CD8-positive, alpha-beta T cell (primary cell): ENCODE measurements at places on chromosomes 16 and 17.

DNA sequence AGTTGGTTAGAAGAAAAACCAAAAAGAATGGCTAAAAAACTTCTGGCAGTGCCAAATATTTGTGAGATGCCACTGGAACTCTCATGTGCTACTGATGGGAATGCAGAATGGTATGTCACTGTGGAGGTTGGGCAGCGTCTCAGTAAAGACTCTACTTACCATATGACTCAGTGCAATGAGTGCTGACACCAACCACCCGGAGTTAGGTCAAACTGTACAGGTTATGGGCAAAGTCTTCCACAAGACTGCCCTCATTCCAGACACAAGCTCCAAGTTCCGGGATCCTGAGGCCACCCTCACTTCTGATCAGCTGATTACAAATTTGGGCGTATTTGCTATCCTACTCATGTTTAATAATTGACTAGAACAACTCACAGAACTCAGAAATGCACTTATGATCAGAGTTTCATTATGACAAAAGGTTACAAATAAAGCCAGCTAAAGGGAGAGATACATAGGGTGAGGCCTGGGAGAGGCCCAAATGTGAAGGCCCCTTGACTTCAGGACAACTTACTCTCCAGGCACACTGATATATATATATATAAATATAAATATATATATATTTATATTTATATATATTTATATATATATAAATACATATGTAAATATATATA lies 114.9 kb downstream of the TRIM37 start:
- no peak for DNase-seq

GRCh38 chr17:40486522-40487370 lies 14.7 kb downstream of the TNS4 start:
- DNase-seq = no peak

GRCh38 chr16:35177851-35178250 lies 1718.4 kb downstream of the TP53TG3F start:
- DNase-seq = no peak

DNA sequence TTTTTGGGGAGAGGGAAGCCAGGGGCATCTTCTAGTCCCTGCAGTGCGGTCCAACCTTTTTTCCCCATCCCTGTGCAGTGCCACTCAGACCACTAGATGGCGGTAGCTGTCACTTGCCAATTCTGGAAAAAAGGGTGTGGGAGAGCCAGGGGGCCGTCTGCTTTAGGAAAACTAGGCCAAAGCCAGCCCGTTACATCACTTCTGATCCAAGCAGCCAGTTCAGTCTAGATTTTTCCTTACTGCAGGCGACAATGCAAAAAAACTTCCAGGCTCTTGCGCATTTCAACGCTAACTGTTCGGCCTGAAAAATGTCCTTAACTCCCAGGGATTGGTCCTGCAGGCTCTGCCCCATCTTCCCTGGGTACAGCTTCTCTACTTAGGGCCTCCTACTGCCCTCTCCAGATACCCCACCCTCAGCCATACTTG lies 69.2 kb upstream of the CES5A start:
- peak; percentile 39 for DNase-seq

DNA sequence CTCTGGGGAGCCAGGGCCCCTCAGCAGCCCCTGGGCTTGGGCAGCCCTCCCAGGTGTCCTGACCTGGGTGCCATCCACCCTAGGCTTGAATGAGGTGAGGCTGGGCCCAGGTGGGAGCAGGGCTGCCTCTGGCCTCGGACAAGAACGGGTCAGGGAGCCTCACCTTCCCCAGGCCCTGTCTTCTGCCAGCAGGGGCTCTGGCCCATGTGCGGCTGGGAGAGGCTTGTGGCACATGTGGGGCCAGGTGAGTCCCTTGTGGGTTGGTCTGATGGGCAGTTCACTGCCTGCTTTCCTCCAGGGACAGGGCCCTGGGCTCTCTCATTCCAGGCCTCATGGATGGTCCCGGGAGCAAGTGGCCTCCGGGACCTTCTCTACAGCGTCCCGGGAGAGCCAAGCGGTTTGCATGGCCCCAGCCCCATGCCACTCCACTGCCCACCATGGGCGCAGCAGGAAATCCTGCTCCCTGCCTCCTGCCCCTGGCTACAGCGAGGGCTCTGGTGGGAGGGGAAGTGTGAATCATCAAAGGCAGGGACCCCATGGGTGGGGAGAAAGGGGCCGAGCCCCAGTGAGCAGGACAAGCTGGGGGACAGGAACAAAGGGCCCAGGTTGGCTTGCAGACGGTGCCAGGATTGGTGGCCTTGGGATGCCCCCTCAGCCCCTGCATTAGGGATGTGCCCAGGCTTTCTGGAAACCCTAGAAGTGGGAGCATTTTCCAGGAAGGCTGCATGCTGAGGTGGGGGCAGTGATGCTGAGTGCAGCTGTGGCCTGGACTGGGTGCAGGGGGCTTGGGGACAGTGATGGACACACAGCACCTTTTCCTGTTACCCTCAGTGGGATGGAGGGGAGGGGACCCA lies 12.2 kb downstream of the VASN start:
- no peak for DNase-seq

DNA sequence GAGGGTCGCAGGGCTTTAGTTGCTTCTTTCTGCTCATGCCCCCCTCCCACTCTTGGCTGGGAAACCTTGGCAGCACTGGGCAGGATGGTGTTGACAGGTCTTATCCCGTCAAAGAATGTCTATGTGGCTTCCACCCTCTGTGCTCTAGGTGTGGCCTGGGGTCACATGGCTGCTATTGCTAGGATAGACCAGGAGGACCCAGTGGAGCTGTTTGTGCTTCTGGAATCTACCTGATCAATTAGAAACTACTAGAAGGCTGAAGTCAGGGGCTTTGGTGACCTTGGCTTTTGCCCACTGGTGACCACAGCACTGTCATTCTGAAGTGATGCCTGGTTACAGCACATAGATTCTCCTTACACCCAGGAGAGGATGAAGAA lies 105.8 kb downstream of the CMIP start:
- no peak for DNase-seq

DNA sequence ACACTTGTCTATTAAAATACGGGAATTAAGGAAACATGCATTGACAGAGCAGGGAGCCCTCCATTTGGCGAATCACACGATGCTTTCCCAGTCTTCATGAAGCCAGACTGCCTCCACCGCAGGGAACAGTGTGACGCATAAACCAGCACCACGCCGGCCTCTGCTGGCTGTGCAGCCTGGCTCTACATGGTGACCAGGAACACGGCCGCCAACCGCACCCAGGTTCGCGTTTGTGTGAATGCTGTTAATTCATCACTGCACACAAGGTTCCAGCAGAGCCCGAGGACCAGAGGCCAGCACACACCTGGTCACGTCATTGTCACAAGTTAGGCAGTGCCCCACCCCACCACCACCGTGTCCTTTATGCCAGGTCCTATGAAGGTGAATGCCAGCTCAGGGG lies 26.7 kb downstream of the TMEM204 start:
- DNase-seq = no peak

GRCh38 chr16:3283543-3284447 lies 504 bp downstream of the ZNF263 start:
- DNase-seq = no peak

DNA sequence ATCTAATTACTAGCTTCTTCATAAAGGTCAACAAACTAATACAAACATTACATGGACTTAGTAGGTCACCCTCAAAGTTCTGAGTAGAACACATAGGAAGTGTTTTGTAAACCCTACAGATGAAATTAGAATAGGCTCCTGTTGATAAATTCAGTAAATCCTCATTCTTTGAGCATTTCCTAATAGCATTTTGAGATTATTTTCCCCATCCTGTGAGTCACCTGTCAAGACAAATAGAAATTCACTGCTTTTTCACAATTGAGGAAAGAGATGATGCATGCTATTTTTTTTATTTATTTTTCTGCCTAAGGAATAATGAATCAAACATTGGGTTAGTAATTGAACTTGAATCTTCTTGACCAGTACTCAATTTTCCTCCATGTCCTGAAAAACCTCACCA lies 666.7 kb upstream of the GOT2 start:
- no peak for DNase-seq

DNA sequence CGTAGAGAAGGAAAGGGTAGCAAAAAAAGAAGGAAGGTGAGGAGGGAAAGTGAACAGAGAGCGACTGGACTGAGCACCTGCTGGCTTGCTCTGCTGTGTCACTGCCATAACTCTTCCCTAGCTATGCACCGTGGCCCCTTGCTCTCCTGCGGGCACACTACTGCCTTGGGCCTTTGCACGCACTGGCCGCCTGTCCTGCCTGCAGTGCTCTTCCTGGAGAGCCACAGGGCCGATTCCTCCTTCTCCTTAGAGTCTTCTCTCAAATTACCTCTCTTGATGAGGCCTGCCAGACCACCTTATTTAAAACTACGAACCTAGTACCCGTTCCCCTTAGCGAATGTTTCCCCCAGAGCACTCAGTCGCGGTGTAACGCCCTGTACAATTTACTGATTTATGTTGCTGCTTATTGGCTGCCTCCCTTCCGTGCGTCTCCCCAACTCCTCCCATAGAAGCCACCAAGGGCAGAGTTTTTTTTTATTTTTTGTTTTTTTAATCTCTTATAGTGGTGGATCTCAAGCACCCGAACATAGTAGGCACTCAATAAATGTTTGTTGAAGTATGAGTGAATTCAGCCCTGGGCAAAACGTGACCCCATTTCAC lies 70.3 kb downstream of the RAI1 start:
- peak; percentile 60 for DNase-seq

GRCh38 chr16:80540516-80541305 lies at the start of gene DYNLRB2:
TSS of gene DYNLRB2 (plus strand) at chr16:80540993. CDS start at chr16:80541077, 84 bp downstream.
- DNase-seq = peak; percentile 90

DNA sequence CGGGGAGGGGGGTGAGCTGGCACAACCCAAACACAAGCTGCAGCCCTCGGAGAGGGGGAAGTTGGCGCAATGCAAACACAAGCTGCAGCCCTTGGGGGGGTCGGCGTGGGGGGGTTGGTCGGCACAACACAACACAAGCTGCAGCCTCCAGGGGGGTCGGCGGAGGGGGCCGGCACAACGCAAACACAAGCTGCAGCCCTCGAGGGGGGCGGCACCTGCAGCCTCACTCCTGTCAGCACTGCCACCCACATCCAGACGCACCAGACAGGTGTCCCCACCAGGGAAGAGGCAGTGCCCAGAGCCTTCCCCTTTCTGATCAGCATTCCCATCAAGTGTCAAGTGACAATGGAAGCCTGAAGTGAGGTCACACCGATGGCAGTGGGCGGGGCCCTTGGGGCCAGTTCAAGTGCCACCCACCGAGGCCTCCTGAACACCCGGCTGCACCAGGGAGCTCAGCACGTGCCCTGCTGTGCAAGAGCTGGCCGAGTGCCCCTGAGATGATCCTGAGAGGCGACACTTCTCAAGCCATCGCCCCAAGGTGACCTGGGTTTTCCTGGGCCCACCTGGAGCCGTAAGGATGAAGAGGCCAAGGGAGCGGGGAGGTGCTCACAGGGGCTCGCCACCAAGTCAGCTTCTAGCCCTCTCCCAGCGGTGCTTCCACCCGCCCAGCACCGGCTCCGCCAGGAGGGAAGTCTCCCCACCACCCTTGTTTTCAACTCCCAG lies 59.3 kb downstream of the KLHDC4 start:
- no peak for DNase-seq

GRCh38 chr16:61471737-61472136 lies 564.5 kb downstream of the CDH8 start:
- DNase-seq = no peak

GRCh38 chr17:32659419-32659842 lies 172.6 kb downstream of the CDK5R1 start:
- peak; percentile 53 for DNase-seq

GRCh38 chr17:37039269-37039668 lies 90.5 kb downstream of the AATF start:
- DNase-seq = no peak
